ENCODE measurements at places on chromosomes 3 and 15.

DNA sequence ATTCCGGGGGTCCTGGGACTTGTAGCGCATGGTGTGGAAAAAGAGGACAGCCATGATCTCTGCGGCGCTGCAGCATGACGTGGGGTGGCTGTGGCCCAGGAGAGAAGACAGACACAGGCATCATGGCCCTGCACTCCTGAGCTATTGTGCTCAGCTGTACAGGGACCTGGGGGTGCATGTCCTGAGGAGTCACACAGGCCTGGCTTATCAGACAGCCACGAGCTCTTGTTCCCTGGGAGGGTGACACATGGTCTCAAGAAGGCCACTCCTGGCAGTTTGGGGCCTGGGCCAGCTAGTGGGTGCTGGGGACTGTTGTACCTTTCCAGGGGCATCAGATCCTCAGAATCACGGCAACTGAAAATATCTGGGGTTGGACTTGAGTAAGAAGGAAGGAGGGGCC, 13.7 kb downstream of the TKT start:
- no peak for DNase-seq

DNA sequence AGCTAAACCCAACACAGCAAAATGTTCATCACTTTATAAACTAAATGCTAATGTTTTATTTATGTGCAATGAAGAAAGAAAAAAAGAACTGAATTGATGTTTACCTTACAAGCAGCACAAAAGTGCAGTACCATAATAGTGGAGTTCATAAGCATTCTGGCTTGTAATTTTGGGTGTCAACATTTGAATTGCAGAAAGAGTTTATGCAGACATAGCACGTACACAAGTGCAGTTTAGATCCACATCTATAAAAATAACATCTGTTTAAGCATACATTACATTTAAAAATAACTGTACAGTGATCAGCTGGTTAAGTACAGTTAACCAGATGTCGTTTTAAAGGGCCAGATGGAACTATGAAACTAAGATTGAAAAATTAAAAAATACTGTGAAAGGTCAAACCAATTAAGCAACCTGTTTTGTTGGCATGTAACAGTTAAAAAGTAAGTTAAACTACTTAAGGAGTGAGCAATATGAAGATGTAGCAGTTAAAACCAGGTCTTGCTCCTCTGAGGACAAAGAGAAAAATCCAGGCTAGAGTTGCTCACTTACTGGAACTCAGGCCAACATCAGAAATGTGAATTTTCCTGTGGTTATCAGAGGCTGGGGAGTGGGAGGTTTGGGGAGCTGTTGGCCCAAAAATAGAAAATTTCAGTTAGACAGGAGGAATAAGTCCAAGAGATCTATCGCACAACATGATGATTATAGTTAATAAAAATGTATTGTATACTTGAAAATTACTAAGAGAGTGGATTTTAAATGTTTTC, 204.9 kb upstream of the MDFIC2 start:
- DNase-seq: no peak

GRCh38 chr3:66228707-66229106, 7.9 kb downstream of the SLC25A26 start:
- no peak for DNase-seq

DNA sequence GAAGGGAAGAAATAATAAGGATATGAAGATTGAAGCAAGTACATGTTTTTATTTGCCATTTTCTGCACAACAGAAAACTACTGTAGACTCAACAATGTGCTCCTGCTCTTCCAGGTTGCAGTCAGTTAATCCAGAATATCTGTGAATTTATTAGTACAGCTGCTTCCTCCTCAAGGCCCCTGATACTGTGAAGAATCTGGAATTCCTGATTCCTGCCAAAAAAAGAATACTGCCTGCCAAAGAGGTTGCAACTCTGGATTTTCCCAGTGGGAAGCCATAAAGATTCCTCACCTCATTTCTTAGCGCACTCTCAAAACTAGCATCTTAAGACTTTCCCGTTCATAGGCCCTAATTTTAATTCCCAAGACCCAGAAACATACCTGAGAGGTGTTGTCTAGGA, 33.6 kb upstream of the LRRC3B start:
- no peak for DNase-seq

DNA sequence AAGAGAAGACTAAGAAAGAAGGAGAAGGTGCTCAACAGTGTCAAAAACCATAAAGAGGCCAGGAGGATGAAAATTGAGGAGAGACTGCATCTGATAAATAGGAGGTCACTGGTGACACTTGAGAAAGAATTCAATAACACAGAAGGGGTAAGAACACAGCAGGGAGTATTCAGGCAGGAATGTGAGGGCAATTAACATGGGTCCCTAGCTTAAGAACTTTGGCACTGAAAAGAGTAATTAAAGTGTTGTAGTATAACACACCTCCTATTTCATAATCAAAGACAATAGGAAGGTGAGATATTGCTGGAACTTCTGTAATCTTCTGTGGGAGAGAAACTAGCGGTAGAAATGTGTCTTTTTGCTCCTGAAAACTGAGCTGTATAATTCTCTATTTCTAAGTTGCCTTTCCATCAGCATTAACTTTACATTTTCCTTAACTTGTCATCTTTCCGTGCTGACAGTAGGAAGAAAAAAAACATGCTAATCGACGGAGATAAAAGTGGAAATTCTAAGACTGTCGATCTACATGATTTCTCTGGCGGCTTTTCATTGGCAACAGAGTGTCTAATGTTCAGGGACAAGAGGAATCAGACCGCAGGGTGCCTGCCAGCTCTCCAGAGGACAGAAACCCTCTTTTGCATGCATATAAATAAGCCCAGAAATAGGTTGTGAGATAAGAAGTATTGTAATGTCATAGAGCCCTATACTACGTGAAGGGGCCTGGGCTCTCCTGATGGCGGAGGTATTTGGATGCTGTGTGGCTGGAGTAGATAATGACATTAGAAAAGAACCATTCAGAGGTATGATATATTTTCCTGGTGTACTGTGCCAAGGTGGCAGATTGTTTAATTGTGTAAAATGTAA, 147.9 kb upstream of the GAP43 start:
- no peak for DNase-seq

DNA sequence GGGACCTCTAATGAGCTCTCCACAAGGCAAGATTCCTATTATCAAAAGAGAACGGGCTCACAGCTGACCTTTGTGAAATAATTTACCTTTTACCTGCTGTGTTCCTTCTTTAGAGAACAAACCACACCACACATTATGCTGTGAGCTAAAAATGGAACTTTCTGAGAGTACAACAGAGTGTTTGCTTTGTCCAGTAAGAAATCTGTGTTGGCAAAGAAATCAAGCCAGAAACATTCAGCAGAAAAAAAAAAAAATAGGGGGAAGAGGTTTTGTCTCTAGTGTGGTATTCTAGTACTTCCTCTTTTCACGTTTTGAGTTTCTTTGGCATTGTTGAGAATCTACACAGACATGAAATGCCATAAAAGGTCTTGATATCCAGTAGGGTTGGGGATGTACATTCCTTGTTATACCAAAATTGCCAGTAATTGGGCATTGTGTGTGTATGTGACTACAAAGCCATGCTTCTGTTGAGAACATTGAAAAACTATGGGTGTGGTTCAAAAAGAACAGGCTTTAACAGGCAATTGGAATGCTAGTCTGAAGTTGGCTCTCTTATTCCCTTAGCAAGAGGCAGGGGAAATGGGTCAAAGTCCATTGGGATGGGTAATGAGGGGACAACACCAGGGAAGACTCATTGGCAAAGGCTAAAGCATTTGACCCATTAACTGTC, 273.5 kb downstream of the NEK10 start:
- DNase-seq: no peak

DNA sequence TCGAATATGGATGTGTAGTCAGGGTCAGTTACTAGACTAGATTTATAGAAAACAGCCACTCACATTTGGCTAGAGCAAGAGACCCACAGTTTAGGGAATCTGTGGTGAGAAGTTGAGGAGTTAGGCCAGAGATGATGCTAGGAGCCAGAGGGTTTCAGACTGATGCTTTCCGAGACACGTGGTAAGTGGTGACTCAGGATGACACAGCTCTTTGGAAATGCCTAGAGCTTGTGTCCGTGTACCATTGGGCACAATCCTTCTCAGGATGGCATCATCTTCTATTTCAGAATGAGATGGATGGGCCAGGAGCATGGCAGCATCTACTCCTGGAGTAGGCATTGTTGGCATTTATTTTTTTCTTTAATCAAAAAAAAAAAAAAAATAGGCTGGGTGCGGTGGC, 28.5 kb downstream of the PTPRG start:
- no peak for DNase-seq

GRCh38 chr3:126828306-126828705, 124.3 kb downstream of the CHCHD6 start:
- DNase-seq: no peak

DNA sequence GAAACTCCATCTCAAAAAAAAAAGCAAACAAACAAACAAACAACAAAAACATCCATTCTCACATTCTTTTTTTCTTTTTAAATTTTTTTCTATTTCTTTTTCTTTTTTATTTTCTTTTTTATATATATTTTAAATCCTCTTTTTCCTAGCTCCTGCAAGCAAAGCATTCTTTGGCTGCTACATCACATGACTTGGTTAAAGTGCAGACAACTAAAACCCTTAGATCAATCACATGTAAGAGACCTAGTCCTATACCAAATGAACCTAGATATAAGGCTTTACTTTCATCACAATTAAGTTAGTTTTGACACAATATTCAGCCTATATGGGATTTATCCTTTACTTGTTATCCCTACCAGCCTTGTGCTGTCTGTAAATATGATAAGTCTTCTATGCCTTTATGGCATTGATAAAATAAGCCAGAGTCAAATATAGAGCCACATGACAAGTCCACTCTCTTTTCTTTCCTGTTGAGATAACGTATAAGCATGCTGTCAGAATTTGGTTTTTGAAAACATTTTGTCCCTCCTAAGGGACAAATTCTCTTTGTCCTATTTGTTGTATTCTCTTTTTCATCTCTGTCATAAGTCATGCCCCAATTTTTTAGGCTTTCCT, 11.3 kb downstream of the UBR1 start:
- no peak for DNase-seq

GRCh38 chr3:23239211-23240068, 36.3 kb downstream of the UBE2E2 start:
- DNase-seq: no peak

- no peak for DNase-seq
Measured at GRCh38 chr3:51585197-51585596, 46.7 kb downstream of the RAD54L2 start.

GRCh38 chr3:67244130-67244529, 246.0 kb downstream of the KBTBD8 start:
- DNase-seq: no peak

- DNase-seq: no peak
Measured at GRCh38 chr3:31724651-31725050, 191.9 kb downstream of the STT3B start.

- no peak for DNase-seq
Measured at GRCh38 chr3:38139652-38140051, 1.2 kb downstream of the MYD88 start.

DNA sequence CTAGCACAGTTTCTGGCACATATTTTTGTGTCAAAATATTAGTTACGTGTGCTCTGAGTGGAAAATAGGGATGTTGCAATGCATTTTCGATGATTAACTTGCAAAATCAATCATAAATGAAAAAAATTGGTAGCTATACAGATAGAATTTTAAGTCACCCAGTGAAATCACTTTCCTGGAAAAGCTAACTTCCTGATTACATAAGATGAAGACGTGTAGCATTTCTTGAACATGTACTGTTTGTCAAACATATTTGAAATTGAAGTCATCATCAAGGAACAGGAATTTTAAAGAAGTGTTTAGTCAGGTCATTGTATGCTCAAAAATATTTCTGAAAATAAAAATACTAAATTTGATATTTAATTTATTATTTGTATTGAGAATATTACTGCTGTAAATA, 977.7 kb downstream of the PLOD2 start:
- DNase-seq: no peak

DNA sequence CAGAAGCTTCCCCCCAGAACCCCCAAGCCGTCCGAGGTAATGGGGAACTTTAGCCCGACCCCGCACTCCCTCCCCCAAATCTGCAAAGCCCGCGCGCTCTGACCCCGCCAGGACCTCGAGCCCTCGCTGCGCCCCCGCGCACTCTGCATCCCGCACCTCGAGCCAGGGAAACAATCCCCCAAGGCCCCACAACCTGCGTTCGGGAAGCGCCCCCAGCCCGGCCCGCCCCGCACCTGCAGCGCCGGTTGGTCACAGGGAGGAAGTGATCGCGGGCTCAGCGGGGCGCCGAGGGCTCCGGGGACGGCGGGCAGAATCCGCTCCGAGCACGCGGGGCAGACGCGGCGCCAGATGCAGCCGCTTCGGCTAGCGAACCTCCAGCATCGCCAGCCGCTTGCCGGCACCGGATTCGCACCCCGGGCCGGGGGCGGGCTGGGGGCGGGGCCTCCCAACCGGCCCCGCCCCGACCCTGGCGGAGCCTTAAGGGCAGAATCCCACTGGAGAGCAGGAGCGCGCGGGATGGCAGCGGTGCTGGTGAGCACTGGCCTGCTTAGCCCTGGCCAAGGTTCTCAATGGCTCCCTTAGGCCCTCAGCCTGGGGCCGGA, at the start of gene CAMKV:
Gene CAMKV (minus strand): TSS at position 382 of the 602 bp plus-strand sequence. CDS start 7,518 bp downstream, outside the sequence.
- no peak for DNase-seq

DNA sequence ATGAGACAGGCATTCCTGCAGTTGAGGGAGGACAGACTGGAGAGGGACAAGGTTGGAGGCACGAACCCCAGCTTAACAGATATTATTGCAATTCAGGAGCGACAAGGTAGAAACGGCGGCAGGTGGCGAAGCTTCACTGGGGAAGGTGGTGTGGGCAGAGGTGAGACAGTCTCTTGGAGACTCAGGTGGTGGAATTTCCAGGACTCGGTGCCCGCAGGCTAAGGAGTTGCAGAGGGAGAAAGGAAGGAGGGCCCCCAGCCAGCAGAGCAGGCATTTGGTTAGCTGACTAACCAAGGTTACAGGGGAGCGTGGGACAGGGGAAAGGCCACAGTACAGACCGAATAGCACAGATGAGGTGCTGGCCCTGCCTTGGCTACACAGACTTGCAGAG, 3.0 kb downstream of the FAM174B start:
- no peak for DNase-seq

GRCh38 chr15:61659566-61660190, 400.6 kb downstream of the VPS13C start:
- no peak for DNase-seq

GRCh38 chr3:128285967-128286321, 132.7 kb downstream of the EEFSEC start:
- DNase-seq: no peak

DNA sequence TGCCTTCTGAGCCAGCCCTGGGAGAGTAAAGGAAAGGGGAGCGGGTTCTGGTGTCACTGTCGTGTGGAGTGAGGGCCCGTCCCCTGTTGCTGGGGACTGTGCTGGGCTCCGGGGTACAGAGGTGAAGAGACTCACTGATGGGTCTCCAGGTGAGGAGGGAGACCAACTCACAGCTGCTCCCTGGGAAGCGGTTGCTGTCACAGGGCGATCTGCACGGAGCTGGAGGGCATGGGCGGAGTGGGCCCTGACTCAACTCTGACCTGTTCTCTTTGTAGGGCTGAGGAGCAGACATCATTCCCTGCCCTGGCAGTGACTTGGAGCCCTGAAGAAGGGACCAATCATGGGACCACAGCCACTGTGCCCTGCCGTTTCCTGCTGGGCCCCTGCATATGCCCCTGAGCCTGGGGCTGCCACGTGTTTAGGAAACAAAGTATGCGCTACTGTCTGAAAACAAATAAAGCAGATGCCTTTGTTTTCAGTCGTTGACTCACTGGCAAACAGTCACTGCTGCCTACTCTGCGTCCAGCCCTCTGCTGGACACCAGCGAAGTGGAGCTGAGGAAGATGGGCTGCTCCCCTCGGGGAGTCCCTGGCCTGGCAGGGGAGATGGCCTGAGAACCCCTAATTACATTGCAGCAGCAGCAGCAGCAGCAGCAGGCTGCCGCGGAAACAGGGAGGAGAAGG, 22.9 kb upstream of the PLXNA1 start:
- DNase-seq: no peak

GRCh38 chr3:123621186-123621849, 36.5 kb upstream of the HACD2 start:
- no peak for DNase-seq

GRCh38 chr3:45580112-45580765, 14.3 kb upstream of the LIMD1 start:
- DNase-seq: no peak
